ENCODE measurements at places on chromosomes 7 and 10.

DNA sequence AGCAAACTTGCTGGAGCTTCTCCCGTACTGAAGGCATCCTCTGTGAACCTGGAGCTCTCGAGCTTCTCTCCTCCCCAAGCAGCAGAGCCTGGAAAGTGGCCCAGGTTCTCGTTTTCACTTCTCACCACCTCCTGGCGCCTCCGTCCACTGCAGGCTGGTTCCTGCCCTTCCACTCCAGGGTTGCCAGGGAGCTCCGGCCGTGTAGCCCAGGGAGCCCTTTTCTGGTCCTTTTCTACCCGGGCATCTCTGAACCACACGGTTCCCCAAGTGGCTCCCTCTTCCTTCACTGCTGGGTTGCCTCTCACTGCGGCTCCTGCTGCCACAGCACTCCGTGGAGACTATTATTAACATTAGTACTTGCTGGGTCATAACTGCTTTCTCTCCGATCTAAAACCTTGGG is 208.6 kb upstream of the PPP2R2D start:
- no peak for DNase-seq

DNA sequence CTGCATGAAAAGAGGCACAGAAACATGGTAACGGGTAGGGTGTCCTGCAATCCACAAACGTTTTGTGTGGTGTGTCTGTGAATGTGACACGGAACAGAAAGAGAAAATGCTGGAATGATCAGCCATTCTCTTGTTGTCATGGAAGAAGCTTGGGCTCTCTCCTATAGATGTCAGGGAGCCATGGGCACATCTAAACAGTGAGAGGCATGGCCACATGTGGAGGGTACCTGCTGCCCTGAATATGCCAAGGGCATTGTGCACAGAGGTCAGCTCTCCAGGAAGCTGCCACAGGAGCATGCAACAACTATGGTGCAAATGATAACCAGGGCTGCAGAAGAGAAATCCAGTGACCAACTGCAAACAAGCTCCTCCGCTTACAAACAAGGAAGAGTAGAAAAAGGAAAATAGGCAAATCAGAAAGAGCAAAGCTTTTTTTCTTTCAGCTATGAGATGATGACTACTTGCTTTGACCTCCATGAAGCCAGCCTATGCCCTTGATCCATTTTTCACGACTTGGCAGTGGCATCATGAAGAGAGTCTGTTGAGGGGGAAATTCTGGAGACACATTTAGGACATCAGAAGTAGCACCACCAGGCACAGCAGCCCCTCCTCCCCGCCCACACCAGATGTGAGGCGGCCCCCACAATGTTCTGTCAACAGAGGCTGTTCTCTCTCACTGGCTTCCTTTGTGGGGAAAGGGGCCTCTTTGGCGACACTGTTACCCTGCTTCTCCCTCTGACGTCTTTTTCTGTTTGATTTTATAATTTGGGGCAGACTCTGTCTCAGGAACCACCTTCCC is 4.8 kb upstream of the PDE1C start:
- DNase-seq, result no peak

GRCh38 chr10:132582771-132583170 is 45.2 kb downstream of the INPP5A start:
- DNase-seq, result no peak

DNA sequence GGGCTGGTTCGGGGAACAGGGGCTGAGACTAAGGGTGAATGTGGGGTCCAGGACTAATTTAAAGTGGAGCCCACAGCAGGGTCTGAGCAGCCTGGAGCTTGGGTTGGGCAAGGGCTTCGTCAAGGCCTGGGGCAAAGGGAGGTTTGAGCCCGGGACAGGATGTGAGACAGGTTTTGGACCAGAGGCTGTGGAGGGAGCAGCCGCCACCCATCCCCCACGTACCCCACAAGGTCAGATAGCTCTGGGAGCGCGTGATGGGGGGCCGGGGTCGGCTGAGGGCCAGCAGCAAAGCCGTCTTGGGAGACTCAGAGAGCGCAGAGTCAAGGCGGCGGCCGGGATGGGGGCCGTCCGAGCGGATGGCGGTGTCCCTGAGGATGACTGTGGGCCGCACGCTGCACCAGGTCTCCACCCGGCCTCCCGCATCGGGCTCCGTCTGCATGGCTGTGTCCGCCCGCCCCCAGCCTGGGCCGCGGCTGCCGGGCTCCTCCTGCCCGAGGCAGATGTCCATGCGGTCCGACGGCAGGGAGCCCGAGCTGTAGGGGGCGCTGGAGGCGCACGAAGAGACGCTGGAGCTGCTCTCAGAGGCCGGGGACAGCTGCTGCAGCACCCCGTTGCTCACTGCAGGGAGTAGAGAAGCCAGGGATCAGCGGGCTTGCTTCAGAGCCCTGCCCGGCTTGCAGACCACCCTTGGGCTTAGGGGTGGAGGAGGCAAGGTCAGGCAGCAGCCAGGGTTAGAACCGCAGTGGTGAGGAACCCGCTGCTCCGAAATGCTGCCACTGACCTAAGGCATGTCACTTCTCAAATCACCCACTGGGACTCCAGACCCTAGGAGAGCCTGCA is 12.1 kb downstream of the PDZD7 start:
- peak; percentile 97 for DNase-seq

DNA sequence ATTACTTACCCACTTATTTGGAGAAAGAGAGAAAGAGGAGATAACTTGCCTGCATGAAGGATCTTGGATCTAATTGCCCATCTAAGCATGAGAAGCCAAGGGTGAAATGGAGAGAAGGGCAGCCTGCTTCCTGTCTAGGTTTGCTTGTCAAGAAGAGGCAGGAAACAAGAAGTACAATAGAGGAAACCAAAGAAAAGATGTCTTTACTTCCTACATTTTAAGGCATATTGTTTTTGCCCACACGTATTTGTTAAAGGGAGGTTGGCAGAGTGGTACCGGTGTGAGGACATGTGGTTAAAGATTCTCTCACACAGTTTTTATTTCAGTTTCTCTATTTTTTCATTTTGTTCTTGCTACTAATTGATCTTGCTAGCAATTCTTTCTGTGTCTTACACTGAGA is 6.0 kb upstream of the TAS2R38 start:
- DNase-seq, result no peak

DNA sequence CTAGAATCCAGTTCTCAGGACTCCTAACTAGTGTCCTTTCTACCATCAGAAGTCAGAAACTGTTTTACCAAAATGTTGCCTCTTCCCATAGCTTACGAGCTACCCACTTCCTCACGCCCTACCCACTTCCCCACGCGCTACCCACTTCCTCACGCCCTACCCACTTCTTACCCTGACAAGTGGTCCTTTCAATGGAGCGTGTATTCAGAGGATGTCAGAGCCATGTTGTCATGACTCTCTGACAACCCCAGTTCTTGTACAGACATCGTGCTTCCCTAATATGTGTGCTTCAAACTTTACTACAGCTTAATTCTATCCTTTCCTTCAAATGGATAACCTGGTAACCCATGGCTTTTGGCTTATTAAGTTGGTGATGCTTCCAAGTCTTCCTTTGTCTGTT is 84.8 kb upstream of the PHF14 start:
- no peak for DNase-seq

DNA sequence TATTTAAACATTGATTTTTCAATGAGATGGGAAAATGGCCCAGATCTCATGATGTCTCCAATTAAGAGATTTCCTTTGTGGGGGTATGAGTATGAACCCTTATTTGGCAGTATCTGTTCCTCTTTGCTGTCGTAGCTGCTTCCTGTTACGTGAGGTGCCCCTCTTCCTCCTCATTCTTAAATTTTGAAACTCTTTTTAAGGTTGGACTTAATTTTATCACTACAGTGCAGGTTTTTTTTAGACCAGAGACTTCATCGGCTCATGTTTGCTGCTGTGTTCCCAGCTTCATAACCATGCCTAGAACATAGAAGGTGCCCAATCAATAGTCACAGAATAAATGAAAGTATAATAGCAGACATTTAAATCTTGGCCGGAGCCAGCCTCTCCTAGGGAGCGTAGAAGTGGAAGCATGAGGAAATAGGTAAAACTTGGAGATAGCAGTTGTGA is 2.4 kb downstream of the MIOS start:
- no peak for DNase-seq

- DNase-seq, result no peak
These were observed 141.6 kb downstream of the EMX2 start for GRCh38 chr10:117684046-117684610.

GRCh38 chr7:76356823-76357222 is 2.0 kb downstream of the YWHAG start:
- no peak for DNase-seq

GRCh38 chr7:123220396-123220795 is 20.6 kb upstream of the SLC13A1 start:
- DNase-seq, result no peak

GRCh38 chr10:51397695-51398094 is 301.7 kb downstream of the CSTF2T start:
- DNase-seq, result no peak

Measured in HuH-7.5 (cell line).